ENCODE measurements at places on chromosomes 6 and 20. TPM values are rescaled to one million over a fixed set of nuclear protein-coding genes. Genes with fewer than 3 reads are reported as not detected.

DNA sequence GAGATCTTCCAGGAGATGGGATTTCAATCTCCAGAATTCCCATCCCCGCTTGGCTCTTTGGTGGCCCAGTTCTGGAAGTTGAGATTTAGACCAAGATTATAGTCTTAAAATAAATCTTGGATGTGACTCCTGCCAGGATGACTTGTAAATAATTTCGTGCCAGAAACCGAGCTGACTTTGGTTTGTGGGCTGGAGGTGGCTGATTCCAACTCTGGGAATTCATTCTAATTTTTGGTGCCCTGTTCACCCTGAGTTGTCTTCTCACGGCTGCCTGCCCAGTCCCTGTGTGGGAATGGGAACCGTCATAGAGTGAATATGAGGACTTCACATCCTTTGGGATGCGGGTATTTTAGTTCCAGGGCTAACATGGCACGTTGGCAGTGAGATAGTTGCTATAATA is 64.8 kb downstream of the JARID2 start:
- H3K36me3 ChIP-seq, result no peaks in the 10 kb centered on the region
- H3K27ac ChIP-seq, result no peak overlapping the region
- DNase-seq, result no peak

DNA sequence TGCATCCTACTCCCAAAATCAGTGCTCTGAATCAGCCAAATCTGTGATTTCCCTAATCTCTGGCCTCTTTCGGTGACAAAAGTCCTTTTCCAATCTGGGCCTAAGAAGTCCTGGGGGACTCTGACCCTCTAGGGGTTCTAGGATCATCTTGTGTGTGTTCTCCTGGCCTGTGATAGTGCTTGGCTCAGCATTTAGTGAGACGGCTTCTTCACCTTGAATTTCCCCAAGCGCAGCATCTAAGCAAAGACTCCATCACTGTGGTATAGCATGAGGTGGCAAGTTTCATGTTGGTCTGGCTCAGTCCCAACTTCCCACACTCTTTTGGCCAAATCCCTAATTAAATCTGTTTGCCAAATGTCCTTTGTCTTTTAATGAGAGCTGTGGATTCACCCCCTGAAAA is 12.1 kb upstream of the IL17A start:
- H3K4me1 ChIP-seq, result no peaks in the 10 kb centered on the region
- no peak overlapping the region for H3K4me3 ChIP-seq
- no peaks in the 10 kb centered on the region for H3K36me3 ChIP-seq
- no peak overlapping the region for H3K27ac ChIP-seq
- no peak for DNase-seq

GRCh38 chr6:13065581-13065980 is 262.8 kb downstream of the TBC1D7 start:
- H3K36me3 ChIP-seq, result no peaks in the 10 kb centered on the region
- no peak for DNase-seq
- no peaks in the 10 kb centered on the region for H3K4me1 ChIP-seq
- H3K27ac ChIP-seq, result no peak overlapping the region

DNA sequence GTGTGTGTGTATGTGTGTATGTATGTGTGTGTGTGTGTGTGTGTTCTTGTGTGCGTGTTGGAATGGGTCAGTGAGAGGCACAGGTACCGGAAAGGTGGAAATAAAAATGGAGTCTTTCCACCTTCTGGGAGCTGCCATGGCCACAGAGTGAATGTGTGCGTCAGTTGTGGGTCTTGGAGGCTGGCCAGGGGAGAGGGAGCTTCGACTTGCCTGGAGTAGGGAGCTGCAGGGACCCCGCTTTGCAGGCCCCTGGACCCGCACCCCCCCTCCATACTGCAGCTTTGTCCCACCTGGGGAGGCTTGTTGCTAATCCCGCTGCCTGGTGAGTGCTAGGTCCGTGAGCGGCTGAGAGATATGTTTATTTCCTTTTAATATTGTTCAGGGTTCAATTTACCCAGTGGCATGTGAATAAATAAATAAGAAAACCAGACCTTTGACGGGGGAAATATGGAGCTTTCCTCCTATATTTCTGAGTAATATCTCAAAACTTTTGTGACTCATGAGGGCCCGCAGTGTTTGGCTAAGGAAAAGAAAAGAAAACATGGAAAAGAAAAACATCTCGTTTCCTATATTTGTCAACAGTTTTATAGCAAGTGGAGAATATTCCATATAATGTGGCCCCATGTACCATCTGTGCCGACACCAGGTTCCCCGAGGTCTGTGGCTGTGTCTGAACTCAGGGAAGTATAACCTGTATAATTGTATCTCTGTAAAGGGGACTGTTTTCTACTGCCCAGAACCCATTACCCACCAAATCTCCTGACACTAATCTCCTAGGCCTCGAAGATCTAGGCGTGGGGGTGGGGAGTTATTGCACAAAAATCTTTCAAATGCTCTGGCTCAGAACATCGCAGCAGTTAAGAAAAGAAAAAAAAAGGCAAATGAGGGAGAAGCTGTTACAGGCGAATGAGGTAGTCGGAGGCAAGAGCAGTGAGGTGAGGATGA is 24.6 kb upstream of the CCDC167 start:
- H3K27me3 ChIP-seq, result peaks cover 41% of the 10 kb centered on the region
- H3K4me1 ChIP-seq, result no peaks in the 10 kb centered on the region
- H3K4me3 ChIP-seq, result no peak overlapping the region
- no peak for DNase-seq

DNA sequence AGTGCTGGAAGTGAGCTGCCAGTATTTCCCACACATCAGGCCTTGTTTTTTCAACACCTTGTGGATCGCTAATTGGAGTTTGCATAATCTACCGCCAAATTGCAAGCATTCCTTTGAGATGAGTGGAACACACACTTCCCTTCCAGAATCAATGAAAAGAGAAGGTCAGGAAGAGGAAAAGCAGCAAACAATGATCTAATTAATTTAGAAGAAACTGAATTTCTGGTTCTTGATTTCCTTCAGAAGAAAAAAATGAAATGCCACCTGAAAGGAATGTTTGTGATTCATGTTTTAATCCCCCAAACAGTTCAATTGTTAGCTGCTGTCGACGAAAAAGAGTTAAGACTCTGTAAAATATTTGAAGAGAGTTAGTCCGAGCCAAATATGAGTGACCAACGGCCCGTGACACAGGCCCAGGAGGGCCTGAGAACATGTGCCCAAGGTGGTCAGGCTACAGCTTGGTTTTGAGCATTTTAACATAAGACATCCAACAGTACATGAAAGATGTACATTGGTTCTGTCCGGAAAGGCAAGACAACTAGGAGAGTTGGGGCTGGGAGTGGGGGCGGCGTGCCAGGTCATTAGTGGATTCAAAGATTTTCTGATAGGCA is 182.3 kb downstream of the MTFR2 start:
- no peak overlapping the region for H3K4me3 ChIP-seq
- H3K27me3 ChIP-seq, result 0 out of 3 replicates have a peak, but pooled peaks cover 2% of the 10 kb centered on the region
- no peaks in the 10 kb centered on the region for H3K4me1 ChIP-seq
- no peak overlapping the region for H3K27ac ChIP-seq
- DNase-seq, result no peak
- H3K36me3 ChIP-seq, result no peaks in the 10 kb centered on the region

GRCh38 chr20:12699374-12700228 is 309.2 kb upstream of the SPTLC3 start:
- H3K4me3 ChIP-seq, result no peak overlapping the region
- H3K27me3 ChIP-seq, result no peaks in the 10 kb centered on the region
- no peaks in the 10 kb centered on the region for H3K4me1 ChIP-seq

- no peak overlapping the region for H3K4me3 ChIP-seq
- H3K4me1 ChIP-seq, result no peaks in the 10 kb centered on the region
- H3K27ac ChIP-seq, result no peak overlapping the region
These were observed 30.4 kb downstream of the TM9SF4 start for GRCh38 chr20:32139947-32140346.

- no peaks in the 10 kb centered on the region for H3K27me3 ChIP-seq
- DNase-seq, result no peak
- no peak overlapping the region for H3K4me3 ChIP-seq
- no peaks in the 10 kb centered on the region for H3K36me3 ChIP-seq
- H3K27ac ChIP-seq, result no peak overlapping the region
These were observed 45.5 kb upstream of the RNF146 start for GRCh38 chr6:127221201-127221600.

- H3K27ac ChIP-seq, result no peak overlapping the region
- no peaks in the 10 kb centered on the region for H3K36me3 ChIP-seq
- DNase-seq, result no peak
- no peaks in the 10 kb centered on the region for H3K4me1 ChIP-seq
- H3K4me3 ChIP-seq, result no peak overlapping the region
These were observed 150.8 kb upstream of the TMEM170B start for GRCh38 chr6:11386726-11387125.

GRCh38 chr6:1175877-1176276 is 136.0 kb upstream of the FOXQ1 start:
- H3K27me3 ChIP-seq, result peaks cover 4% of the 10 kb centered on the region
- no peak overlapping the region for H3K4me3 ChIP-seq
- DNase-seq, result no peak
- no peaks in the 10 kb centered on the region for H3K4me1 ChIP-seq

- H3K36me3 ChIP-seq, result no peaks in the 10 kb centered on the region
- DNase-seq, result no peak
- no peak overlapping the region for H3K27ac ChIP-seq
- H3K4me1 ChIP-seq, result peaks cover 7% of the 10 kb centered on the region
- no peak overlapping the region for H3K4me3 ChIP-seq
These were observed 94.2 kb upstream of the MBOAT1 start for GRCh38 chr6:20306491-20306890.

- DNase-seq, result no peak
- no peak overlapping the region for H3K27ac ChIP-seq
- no peak overlapping the region for H3K4me3 ChIP-seq
These were observed 14.1 kb upstream of the PPARD start for GRCh38 chr6:35328108-35328723.

DNA sequence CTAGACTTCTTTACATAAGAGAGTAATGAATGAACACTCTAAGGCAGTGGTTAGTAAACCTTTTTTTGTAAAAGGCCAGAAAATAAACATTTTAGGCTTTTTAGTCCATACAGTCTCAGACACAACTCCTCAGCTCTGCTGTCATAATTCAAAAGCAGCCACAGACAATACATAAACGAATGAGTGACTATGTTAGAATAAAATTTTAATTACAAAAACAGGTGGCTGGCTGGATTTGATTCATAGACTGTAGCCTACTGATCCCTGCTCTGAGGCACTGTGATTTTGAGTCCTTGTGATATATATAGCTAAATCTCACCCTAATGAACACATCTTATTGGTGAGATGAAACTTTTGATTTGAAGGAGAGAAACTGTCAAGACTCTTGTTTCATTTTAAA is 155.1 kb downstream of the AIG1 start:
- H3K4me3 ChIP-seq, result no peak overlapping the region
- H3K36me3 ChIP-seq, result peaks cover 58% of the 10 kb centered on the region
- H3K27me3 ChIP-seq, result no peaks in the 10 kb centered on the region
- DNase-seq, result no peak
- no peaks in the 10 kb centered on the region for H3K4me1 ChIP-seq

DNA sequence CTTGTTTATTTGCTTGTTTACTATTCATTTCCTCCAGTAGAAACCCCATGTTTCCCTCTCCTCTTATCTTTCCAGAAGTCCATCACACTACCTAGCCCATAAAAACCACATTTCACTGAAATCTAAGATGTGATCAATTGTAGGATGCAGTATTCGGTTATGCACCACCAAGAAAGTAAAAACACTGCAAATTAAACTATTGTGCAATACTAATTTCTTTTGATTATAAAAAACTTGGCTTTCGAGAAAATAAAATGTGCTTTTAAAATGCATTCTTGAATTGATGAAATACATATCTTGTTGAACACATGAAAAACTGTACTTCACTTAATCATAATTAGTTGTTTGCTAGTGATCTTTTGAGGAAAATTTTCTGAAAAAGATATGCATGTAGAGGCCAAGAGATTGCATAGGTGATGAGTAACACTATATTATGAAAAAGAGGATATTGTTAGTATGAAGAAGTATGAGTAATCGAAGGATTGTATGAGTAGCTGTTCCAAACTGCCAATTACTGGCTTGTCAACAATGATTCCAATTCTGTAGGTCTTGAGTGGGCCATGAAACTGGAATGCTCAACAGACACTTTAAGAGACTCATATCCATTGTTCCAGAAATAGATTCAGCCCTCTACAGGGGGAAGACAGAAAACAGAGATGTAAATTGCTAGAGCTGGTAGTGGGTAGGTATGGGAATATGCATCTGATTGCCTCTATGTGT is 79.7 kb downstream of the RNF217 start:
- H3K4me1 ChIP-seq, result peaks cover 4% of the 10 kb centered on the region
- H3K27me3 ChIP-seq, result no peaks in the 10 kb centered on the region
- H3K36me3 ChIP-seq, result peaks cover 25% of the 10 kb centered on the region
- no peak for DNase-seq

GRCh38 chr6:68127074-68127473 is 508.0 kb upstream of the ADGRB3 start:
- no peak overlapping the region for H3K27ac ChIP-seq
- H3K4me1 ChIP-seq, result no peaks in the 10 kb centered on the region

- H3K27me3 ChIP-seq, result no peaks in the 10 kb centered on the region
- H3K4me1 ChIP-seq, result no peaks in the 10 kb centered on the region
- no peaks in the 10 kb centered on the region for H3K36me3 ChIP-seq
- H3K4me3 ChIP-seq, result no peak overlapping the region
These were observed 547.9 kb upstream of the CDH4 start for GRCh38 chr20:60704147-60704546.

DNA sequence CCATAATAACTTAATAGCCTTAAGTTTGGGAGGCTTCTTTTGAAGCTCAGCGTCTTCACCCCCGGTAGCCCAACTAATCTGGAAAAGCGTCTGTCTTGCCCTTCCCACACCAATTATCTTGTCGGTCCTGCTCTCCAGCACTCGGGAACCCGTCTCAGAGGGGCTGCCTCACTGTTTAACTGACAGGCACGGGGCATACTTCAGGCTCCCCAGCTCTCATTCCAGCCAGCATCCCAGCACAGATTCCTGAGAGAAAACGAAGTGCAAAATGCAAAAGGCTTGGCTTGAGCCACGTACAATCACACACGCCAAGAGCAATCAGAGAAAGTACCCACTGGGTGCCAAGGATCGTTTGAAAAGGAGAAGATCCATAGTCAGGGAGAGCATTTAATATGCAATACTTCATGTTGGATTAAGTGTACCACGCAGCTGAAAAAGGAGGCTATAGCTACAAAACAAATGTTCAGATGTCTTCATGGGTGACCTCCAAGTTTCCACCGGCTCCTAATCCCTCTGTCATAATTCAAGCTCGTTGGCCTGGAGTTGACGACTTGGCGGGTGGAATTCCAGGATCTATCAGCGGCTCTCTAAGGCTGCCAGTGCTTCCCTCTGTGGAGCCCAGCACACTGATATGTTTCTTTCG is 53.7 kb upstream of the STX16 start:
- no peaks in the 10 kb centered on the region for H3K36me3 ChIP-seq
- DNase-seq, result no peak
- H3K4me1 ChIP-seq, result no peaks in the 10 kb centered on the region
- H3K4me3 ChIP-seq, result no peak overlapping the region

- no peaks in the 10 kb centered on the region for H3K36me3 ChIP-seq
- DNase-seq, result no peak
- H3K4me3 ChIP-seq, result peak within 1 kb of the TSS; percentile 94
- no peaks in the 10 kb centered on the region for H3K4me1 ChIP-seq
These were observed at the start of gene CBFA2T2 for GRCh38 chr20:33490023-33490933. TSS of gene CBFA2T2 (plus strand) at chr20:33490096. CDS start at chr20:33490268, 172 bp downstream.

The OOEP gene
- not detected for total RNA-seq

The MUC21 gene
- not detected for total RNA-seq

The FHL5 gene
- total RNA-seq, result not detected

The SYNDIG1 gene
- not detected for total RNA-seq

The NOTCH4 gene
- 2.7 TPM for total RNA-seq

The BPIFB2 gene
- total RNA-seq, result not detected

The SLC22A3 gene
- total RNA-seq, result not detected

The VSTM2L gene
- total RNA-seq, result not detected
